Activated CD4-positive, alpha-beta memory T cell treated with anti-CD3 and anti-CD28 coated beads, Interleukin-2, amount 10 ng/mL, durations not matched to agents 7 days and 5 days (primary cell): ENCODE measurements at places on chromosomes 11 and 22. TPM values are rescaled to one million over a fixed set of nuclear protein-coding genes. Genes with fewer than 3 reads are reported as not detected.

GRCh38 chr11:16613262-16613511 is 125.3 kb upstream of the C11orf58 start:
- H3K27me3 ChIP-seq: peaks cover 46% of the 10 kb centered on the region
- H3K4me3 ChIP-seq: peak overlapping the region; percentile 46
- peaks cover 19% of the 10 kb centered on the region for H3K4me1 ChIP-seq
- no peaks in the 10 kb centered on the region for H3K36me3 ChIP-seq

- H3K27ac ChIP-seq: no peak overlapping the region
- no peak overlapping the region for H3K4me3 ChIP-seq
- H3K36me3 ChIP-seq: no peaks in the 10 kb centered on the region
- H3K27me3 ChIP-seq: no peaks in the 10 kb centered on the region
- DNase-seq: no peak
Observed at GRCh38 chr11:34487430-34487829, 26.2 kb downstream of the ELF5 start.

GRCh38 chr11:110830344-110830743 is 118.1 kb upstream of the ARHGAP20 start:
- H3K27me3 ChIP-seq: peaks cover 11% of the 10 kb centered on the region
- peaks cover 2% of the 10 kb centered on the region for H3K4me1 ChIP-seq
- no peaks in the 10 kb centered on the region for H3K36me3 ChIP-seq
- DNase-seq: no peak
- H3K4me3 ChIP-seq: no peak overlapping the region

- no peak overlapping the region for H3K27ac ChIP-seq
- H3K27me3 ChIP-seq: peaks cover 26% of the 10 kb centered on the region
- H3K4me3 ChIP-seq: no peak overlapping the region
- H3K4me1 ChIP-seq: peaks cover 5% of the 10 kb centered on the region
- DNase-seq: no peak
Observed at GRCh38 chr11:108617055-108617454, 23.5 kb upstream of the EXPH5 start.

- no peaks in the 10 kb centered on the region for H3K4me1 ChIP-seq
- H3K4me3 ChIP-seq: no peak overlapping the region
- no peak overlapping the region for H3K27ac ChIP-seq
- no peaks in the 10 kb centered on the region for H3K36me3 ChIP-seq
- peaks cover 1% of the 10 kb centered on the region for H3K27me3 ChIP-seq
Observed at GRCh38 chr22:44962741-44963454, 46.9 kb downstream of the PHF21B start.

DNA sequence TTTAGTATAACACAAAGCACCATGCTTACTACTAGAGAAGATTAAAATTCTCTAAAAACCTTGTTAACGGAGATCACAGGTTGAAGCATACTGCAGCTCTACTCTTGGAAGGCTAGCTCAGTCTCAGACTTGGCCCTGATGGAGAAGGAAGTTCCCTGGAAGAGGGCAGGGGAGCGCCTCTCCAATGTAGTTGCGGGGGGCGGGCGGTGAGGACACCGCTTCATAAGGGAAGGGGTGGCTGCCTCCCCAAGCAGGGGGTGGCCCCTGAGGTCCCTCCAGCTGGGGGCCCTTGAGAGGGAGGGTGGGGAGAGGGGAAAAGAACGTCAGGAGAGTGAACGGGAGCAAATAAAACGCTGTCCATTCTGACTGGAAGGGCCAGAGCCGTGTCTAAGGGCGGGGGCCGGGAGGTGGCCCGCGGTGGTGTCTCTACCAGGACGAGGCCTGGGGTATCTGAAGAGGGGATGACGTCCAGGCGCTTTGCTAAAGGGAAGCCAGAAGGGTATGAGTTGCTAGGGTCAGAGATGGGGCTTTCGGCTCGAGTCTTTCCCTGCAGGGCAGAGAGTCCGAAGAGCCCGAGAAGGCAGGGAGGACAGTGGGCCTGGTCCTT is 553 bp upstream of the USP47 start:
- H3K4me3 ChIP-seq: no peak overlapping the region
- peaks cover 22% of the 10 kb centered on the region for H3K27me3 ChIP-seq
- DNase-seq: no peak
- peaks cover 5% of the 10 kb centered on the region for H3K4me1 ChIP-seq
- peak overlapping the region; percentile 51 for H3K27ac ChIP-seq

OR51E1 gene
- total RNA-seq: not detected

DNA sequence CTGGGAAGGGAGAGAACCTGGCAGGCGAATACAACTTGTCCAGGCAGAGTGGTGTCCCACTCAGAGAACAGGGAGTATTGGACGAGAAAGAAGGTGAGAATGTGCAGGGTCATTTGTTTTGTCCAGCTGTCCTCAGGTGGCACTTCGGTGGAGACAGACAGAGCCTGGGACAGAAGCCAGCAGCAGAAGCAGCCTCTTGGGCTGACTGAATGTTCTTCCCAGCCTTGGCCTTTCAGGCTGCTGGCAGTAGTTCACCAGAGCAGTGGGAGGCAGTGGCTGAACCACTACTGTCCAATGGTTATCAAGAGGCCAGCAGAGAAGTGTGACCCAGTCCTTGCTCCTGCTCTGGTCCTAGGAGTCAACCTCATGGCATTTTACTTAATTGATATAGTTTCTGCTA is 331.1 kb upstream of the NARS2 start:
- H3K4me1 ChIP-seq: no peaks in the 10 kb centered on the region
- no peak overlapping the region for H3K4me3 ChIP-seq
- H3K27me3 ChIP-seq: peaks cover 1% of the 10 kb centered on the region
- H3K27ac ChIP-seq: no peak overlapping the region

RAB3IL1 gene
- not detected for total RNA-seq

DNA sequence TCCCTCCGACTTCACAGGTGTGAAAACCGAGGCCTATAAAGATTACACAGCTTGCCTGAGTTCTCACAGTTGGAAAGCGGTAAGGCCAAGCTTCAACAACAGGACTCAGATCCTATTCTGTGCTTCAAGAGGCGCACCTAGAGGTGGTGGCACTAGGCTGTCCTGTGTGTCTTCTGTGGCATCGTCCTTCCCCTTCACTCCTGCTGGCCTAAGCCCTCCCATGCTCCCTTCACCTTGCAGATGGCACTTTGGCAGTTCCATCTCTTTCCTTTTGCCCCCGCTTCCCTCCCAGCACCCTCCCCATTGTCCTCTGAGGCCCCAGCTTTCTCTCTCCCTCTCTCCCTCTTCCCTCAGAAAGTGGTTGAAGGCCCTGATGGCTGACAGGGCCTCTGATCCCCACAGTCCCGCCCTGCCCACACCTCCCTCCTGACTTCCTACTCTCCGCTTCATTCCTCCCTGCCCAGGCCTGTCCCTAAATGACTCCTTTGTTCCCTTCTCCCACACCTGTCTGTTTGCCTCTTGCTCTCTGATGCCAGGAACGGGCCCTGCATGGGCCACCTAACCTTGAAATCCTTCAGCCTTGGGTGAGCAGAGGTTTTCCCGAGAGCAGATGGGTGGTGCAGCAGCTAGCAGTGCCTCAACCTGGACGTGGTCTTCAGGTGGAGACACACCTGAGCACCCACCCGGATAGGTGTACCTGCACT is 5.8 kb downstream of the TRIM29 start:
- no peaks in the 10 kb centered on the region for H3K4me1 ChIP-seq
- H3K36me3 ChIP-seq: no peaks in the 10 kb centered on the region
- no peaks in the 10 kb centered on the region for H3K27me3 ChIP-seq
- H3K4me3 ChIP-seq: no peak overlapping the region

- DNase-seq: no peak
- no peaks in the 10 kb centered on the region for H3K36me3 ChIP-seq
- H3K4me3 ChIP-seq: no peak overlapping the region
Observed at GRCh38 chr11:69971741-69972140, 106.4 kb upstream of the ANO1 start.

DNA sequence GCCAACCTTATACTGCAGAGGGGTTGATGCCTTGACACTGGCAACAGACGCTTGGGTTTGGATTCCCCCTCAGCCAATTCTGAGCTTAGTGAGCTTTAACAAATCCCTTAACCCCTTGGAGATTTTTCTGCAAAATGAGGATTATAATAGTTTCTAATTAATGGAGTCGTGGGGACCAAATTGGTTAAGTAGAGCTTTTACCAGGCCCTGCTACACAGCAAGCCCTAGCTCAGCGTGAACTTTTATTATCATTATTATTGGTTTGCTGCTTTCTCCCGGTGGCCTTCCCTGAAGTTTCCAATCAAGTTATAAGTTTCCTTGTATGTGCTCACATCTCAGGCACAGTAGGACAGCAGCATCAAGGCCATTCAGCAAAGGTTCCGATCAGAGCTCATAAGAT is 156.6 kb upstream of the GUCY1A2 start:
- no peaks in the 10 kb centered on the region for H3K36me3 ChIP-seq
- no peaks in the 10 kb centered on the region for H3K27me3 ChIP-seq
- H3K4me1 ChIP-seq: no peaks in the 10 kb centered on the region
- DNase-seq: no peak
- H3K27ac ChIP-seq: no peak overlapping the region

BCO2 gene
- total RNA-seq: 1.0 TPM

GRCh38 chr22:19826619-19826950 is 28.1 kb downstream of the GNB1L start:
- H3K4me1 ChIP-seq: no peaks in the 10 kb centered on the region
- no peak for DNase-seq
- no peaks in the 10 kb centered on the region for H3K36me3 ChIP-seq

DNA sequence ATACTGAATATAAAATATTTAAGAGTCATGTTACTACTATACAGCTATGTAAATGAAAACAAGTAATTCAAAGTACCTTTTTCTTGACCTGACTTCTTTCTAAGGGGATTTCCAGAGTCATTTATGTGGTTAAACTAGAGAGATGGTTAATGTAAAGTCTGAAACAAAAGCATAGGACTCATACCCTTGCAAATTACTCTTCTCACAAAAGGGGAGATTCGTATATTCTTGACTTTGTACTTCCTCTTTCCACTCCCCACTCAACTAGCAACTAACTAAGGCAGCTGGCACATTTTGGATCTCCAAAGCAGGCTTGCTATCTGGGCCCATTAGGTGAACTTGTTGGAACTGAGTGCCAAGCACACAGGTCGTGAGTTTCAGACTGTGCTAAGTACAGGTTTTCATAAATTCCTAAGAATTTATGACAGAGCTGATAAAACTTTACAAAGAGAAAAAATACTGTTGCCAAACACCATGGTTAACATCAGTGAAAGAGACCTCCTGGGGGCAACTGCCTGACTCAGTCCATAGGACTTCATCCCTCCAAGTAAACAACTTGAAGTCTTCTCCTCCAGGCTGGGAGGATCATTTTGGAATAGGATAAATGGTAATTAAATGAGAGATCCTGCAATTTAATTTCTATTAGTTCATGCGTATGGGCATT is 77.0 kb upstream of the DDI1 start:
- H3K36me3 ChIP-seq: no peaks in the 10 kb centered on the region
- H3K27me3 ChIP-seq: no peaks in the 10 kb centered on the region
- no peaks in the 10 kb centered on the region for H3K4me1 ChIP-seq
- no peak for DNase-seq
- H3K4me3 ChIP-seq: no peak overlapping the region

GRCh38 chr11:10918275-10918674 is 60.4 kb upstream of the ZBED5 start:
- H3K27me3 ChIP-seq: peaks cover 2% of the 10 kb centered on the region
- H3K36me3 ChIP-seq: peaks cover 9% of the 10 kb centered on the region
- H3K27ac ChIP-seq: no peak overlapping the region
- H3K4me3 ChIP-seq: no peak overlapping the region
- H3K4me1 ChIP-seq: peaks cover 10% of the 10 kb centered on the region

GRCh38 chr11:112770487-112770886 is 190.7 kb upstream of the NCAM1 start:
- no peaks in the 10 kb centered on the region for H3K36me3 ChIP-seq
- H3K4me3 ChIP-seq: no peak overlapping the region
- no peaks in the 10 kb centered on the region for H3K27me3 ChIP-seq
- H3K27ac ChIP-seq: no peak overlapping the region

GRCh38 chr22:49570032-49570848 is 257.4 kb downstream of the BRD1 start:
- no peak overlapping the region for H3K4me3 ChIP-seq
- no peak overlapping the region for H3K27ac ChIP-seq
- H3K4me1 ChIP-seq: no peaks in the 10 kb centered on the region
- no peak for DNase-seq

DNA sequence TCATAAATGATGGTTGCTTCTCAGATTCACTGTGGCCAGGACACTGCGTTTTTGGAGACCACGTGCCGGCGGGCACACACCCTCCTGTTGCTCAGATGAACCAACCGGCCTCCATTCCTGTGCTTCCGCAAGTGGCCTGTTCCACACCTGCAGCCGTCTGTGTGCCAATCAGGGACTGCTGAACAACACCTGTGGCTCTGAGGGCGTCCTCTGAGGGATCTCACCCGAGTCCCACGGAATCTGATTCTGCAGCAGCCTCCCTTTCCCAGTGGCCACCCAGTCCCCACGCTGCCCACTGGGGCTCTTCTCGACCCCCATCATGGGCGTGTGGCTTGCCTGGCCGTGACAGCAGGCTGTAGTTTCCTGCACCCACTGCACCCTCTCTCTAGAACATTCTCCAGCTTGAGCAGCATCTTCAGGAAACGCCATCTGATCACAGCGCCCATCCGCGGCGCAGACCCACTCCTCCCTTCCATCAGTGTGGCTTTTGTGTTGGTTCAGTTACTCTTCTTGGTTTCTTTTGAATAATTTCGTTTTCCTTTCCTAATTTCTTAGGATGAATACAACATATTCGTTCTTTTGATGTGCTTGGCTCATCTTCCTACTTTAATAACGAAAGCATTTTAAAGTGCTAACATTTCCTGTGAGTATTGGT is 100.3 kb upstream of the SLC22A12 start:
- H3K36me3 ChIP-seq: no peaks in the 10 kb centered on the region
- DNase-seq: no peak
- peaks cover 40% of the 10 kb centered on the region for H3K27me3 ChIP-seq

DNA sequence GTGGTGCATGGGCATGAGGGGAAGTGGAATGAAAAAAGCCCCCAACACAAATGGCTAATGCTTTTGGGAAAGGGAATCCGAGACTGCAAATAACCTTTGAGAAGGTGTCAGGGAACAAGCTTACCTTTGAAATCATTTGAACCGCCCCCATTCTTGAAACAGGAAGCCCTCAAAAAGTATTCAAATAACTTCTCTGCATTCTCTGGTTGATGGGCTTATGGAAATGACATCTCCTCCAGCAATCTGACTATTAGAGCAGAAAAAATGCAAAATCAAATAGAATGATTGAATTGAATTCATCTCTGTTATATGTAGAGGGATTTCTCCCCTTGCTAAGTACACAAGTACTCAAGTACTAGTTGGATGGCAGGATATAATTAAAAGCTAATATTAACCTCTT is 409.9 kb downstream of the TMEM135 start:
- no peak for DNase-seq
- peaks cover 2% of the 10 kb centered on the region for H3K27me3 ChIP-seq
- H3K4me3 ChIP-seq: no peak overlapping the region
- H3K4me1 ChIP-seq: no peaks in the 10 kb centered on the region

RIMBP3C gene
- total RNA-seq: 0.33 TPM

- no peak overlapping the region for H3K27ac ChIP-seq
- H3K4me3 ChIP-seq: no peak overlapping the region
- no peaks in the 10 kb centered on the region for H3K27me3 ChIP-seq
- no peaks in the 10 kb centered on the region for H3K36me3 ChIP-seq
Observed at GRCh38 chr22:47197773-47198500, 435.5 kb downstream of the TBC1D22A start.

DNA sequence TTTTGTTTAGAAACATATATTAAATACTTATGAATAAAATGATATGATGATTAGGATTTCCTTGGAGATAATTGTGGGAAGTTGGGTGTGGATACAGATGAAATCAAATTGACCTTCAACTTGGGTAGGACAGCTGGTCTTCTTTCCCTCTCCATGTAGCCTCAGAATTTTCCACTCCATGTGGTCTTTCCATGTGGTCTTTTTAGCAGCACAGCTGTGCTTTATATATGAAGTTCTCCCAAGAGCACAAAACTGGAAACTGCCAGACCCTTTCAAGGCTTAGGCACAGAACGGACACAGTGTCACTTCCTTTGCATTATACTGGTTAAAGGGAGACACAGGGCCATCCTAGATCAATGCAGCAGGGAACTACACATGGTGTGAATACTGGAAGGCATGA is 28.6 kb downstream of the FAM76B start:
- no peak overlapping the region for H3K4me3 ChIP-seq
- no peaks in the 10 kb centered on the region for H3K4me1 ChIP-seq
- H3K27ac ChIP-seq: no peak overlapping the region
- no peaks in the 10 kb centered on the region for H3K36me3 ChIP-seq
- no peak for DNase-seq
